ENCODE measurements at places on chromosomes 7 and 10. TPM values are rescaled to one million over a fixed set of nuclear protein-coding genes. Genes with fewer than 3 reads are reported as not detected.

ASIC3 gene
- total RNA-seq = 6.5 TPM

HSPA12A gene
- total RNA-seq = 15.9 TPM

GRCh38 chr10:124153023-124153826, 59.8 kb upstream of the CHST15 start:
- peak; percentile 61 for DNase-seq

DNA sequence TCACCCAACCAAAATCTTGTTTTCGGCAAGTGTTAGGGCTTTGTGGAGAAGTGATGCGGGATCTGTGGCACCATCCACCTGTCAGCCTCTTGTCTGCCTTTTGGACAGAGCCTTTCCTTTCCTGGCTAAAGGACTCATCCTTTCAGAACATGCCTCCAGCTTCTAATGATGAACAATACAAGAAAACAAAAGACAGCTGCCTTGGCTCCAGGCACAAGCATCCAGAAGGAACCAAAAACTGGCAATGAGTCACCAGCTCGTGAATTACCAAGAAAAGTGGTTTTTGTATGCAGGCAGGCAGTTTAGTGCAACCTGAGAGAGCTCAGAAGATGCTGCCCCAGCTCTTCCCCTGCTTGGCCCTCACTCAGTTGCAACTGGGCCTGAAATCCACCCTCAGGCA, 84.6 kb upstream of the NAMPT start:
- no peak for DNase-seq

GRCh38 chr7:1981201-1981877, 251.4 kb downstream of the MAD1L1 start:
- DNase-seq = peak; percentile 30

NPY gene
- not detected for total RNA-seq

- DNase-seq = peak; percentile 47
Observed at GRCh38 chr7:116354171-116354545, 143.8 kb downstream of the TES start.

GRCh38 chr7:13174991-13175390, 487.6 kb downstream of the ARL4A start:
- no peak for DNase-seq

- no peak for DNase-seq
Observed at GRCh38 chr10:100436255-100436654, 26.6 kb upstream of the WNT8B start.

DNA sequence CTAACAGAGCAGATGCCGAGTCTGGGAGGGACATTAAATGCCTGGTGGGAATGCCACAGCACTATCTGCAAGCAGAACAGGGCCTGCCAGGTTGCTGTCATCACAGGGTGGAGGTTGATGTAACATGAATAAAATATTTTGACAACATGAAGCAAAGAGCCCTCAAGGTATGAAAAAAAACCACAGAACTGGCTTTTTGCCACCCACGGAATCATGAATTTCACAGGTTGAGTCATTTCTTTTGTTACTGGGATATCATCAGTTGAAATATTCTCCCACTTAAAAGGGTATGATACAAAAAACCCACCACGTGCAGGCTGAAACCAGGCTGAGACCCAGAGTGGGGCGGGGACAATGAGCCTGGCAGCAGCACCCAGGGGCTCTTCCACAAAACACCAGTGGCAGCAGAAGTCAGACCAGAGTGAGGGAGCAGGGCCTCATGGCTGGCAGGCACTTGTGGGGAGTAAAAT, 220.1 kb downstream of the TNS3 start:
- peak; percentile 78 for DNase-seq

DNA sequence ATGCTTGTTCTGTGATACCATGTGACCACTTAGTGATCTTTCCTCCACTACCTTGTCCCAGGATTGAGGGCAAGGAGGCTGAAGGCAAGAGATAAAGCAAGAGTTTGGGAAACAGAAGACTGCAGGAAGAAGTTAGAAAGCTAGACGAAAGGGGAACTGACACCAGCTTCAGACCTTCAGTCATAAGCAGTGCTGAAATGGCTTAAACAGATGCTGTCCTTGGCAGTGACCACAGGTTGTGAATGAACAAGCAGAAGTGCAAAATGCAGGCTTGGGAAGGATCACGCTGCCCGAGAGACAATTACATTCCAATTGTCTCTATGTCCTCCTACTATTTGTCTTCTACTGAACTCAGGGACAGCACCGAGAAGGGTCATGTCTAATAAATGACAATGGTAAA, 704.9 kb upstream of the AUTS2 start:
- DNase-seq = no peak

GRCh38 chr7:17178545-17178944, 119.9 kb upstream of the AHR start:
- no peak for DNase-seq

FAM237B gene
- not detected for total RNA-seq

DNA sequence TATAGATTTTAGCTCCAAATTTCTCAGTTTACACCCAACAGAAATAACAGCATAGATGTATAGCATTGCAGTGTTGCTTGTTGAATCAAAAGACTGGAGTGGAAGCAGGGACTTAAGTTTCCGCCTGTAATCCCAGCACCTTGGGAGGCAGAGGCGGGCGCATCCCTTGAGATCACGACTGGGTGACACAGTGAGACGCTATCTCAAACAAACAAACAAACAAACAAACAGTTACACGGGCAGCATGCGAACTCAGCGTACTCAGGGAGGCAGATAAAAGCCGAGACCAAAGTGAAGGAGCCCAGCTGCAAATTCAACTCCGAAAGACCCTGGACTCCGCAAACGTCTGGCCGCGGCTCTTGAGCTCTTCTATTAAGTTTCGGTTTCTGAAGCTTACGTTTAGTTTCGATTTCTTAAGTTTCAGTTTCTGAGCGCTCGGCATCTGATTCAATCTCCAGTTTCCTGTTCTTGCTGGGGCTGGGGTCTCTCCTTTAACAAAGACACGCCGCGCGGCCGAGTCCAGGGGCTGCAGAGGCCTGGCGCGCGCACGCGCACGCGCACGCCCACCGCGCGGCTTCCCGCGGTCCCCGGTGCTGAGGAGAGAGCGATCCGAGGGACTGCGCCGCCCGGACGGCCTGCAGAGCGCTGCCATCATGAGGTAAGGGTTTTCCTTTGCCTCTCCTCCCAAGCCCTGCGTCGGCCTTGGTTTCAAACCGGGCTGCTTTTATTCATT, at the start of gene IFIT5:
TSS of gene IFIT5 (plus strand) at position 423 of the 733 bp plus-strand sequence. CDS start at position 654, 231 bp downstream.
- peak; percentile 89 for DNase-seq

GRCh38 chr7:121307021-121307574, 21.7 kb upstream of the WNT16 start:
- DNase-seq = no peak

All from Right ventricle myocardium superior (tissue), 1 donor.